ENCODE measurements at places on chromosomes 12 and 14. TPM values are rescaled to one million over a fixed set of nuclear protein-coding genes. Genes with fewer than 3 reads are reported as not detected.

GRCh38 chr12:55724226-55724939, 4.2 kb downstream of the RDH5 start:
- peaks cover 28% of the 10 kb centered on the region for H3K4me1 ChIP-seq
- peak; percentile 39 for DNase-seq
- H3K36me3 ChIP-seq, result peaks cover 19% of the 10 kb centered on the region
- H3K27me3 ChIP-seq, result no peaks in the 10 kb centered on the region

GRCh38 chr12:75632442-75632841, 121.0 kb upstream of the KRR1 start:
- no peak overlapping the region for H3K27ac ChIP-seq
- DNase-seq, result no peak
- H3K27me3 ChIP-seq, result no peaks in the 10 kb centered on the region
- H3K4me3 ChIP-seq, result no peak overlapping the region
- no peaks in the 10 kb centered on the region for H3K4me1 ChIP-seq

DNA sequence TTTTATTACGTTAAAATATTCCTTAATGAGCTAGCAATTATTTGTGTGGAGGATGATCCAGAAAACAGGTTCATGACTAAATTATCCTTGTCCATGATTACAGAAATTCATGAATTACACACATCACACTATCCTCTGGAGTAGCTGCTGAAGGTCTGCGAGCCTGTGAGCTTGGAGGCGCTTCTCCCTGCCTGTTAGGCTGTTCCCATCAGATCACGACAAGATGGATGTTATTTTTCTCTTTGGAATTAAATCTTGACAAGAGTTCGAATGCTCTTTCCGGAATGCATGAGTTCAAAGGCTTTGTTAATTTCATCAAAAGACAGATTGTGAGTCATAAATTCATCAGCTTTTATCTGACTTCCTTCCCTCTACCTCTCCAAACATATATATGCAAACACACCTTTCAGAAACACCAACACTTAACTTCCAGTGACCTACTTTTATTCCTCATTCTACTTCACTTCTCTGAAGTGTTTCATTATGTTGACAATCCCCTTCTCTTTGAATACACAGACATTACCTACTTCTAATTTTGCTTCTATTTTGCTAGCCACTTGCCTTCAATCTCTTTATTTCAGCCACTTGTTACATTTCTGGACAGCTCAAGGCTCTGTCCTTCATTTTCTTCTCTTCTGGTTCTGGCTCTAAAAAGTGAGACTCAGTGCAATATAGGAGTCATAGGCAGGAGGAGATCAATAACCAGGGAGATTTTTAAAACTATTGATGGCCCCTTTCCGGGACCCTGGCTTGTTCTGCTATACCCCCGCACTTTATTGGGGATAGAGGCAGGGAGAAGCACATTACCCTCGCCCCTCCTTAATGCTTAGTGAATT, 274.6 kb downstream of the BTG1 start:
- no peaks in the 10 kb centered on the region for H3K27me3 ChIP-seq
- no peaks in the 10 kb centered on the region for H3K4me1 ChIP-seq
- H3K27ac ChIP-seq, result no peak overlapping the region
- H3K36me3 ChIP-seq, result no peaks in the 10 kb centered on the region
- no peak overlapping the region for H3K4me3 ChIP-seq

- H3K27ac ChIP-seq, result no peak overlapping the region
- H3K36me3 ChIP-seq, result no peaks in the 10 kb centered on the region
- no peak for DNase-seq
- H3K4me3 ChIP-seq, result no peak overlapping the region
- H3K27me3 ChIP-seq, result no peaks in the 10 kb centered on the region
These were observed 17.4 kb downstream of the CNOT2 start for GRCh38 chr12:70260646-70261045.

GRCh38 chr14:31320216-31320615, 100.1 kb downstream of the HEATR5A start:
- H3K27ac ChIP-seq, result peak overlapping the region; percentile 30
- peaks cover 29% of the 10 kb centered on the region for H3K36me3 ChIP-seq
- peaks cover 6% of the 10 kb centered on the region for H3K4me1 ChIP-seq
- H3K4me3 ChIP-seq, result no peak overlapping the region

The BAZ1A gene
- 11.2 TPM for total RNA-seq

The TMEM119 gene
- total RNA-seq, result 251 TPM

Data from ascending aorta (tissue), 2 donors.